ENCODE measurements at places on chromosomes 2 and 18.

- no peak for DNase-seq
Measured at GRCh38 chr2:20614201-20615067, 36.5 kb downstream of the HS1BP3 start.

DNA sequence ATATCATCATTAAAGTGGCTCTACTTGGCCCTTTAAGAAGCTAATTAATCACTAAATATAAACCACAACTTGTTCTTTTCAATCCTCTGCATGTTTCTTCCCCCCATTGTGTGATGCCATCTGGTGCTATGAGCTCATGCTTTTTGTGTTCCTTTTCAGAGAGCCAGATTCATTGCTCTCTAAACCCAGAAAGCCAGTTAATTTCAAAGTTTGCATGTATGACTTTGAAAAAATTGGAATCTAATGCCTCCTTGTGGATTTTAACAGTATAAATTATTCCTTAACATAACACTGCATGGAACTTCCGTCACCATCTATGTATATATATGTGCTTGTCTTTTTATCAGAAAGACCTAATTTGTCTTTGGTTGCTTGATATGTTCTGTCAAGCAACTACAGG lies 31.1 kb downstream of the TMEM178A start:
- DNase-seq = no peak

GRCh38 chr2:134173338-134174016 lies 80.4 kb upstream of the MGAT5 start:
- DNase-seq = no peak

GRCh38 chr2:74747411-74748080 lies 86.4 kb upstream of the HK2 start:
- DNase-seq = no peak

GRCh38 chr2:43131051-43131889 lies 95.1 kb downstream of the ZFP36L2 start:
- DNase-seq = peak; percentile 81

DNA sequence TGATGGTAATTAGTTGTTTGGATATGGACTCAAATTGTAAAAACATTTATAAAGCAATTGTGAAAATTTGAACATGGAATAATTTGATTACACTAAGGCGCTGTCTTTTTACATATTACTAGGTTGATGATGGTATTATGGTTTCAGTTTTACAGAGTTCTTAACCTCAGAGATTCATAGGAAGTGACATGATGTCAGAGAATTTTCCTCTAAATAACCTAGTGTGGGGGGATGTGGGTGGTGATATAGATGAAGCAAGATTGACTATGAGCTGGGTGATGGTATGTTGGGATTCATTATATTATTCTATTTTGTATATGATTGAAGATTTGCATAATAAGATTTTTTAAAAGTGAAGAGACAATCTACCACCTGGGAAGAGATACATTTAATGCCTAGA lies 45.9 kb upstream of the ATP5MC3 start:
- DNase-seq = peak; percentile 7

- no peak for DNase-seq
Measured at GRCh38 chr2:238313991-238314350, 6.3 kb upstream of the TRAF3IP1 start.

DNA sequence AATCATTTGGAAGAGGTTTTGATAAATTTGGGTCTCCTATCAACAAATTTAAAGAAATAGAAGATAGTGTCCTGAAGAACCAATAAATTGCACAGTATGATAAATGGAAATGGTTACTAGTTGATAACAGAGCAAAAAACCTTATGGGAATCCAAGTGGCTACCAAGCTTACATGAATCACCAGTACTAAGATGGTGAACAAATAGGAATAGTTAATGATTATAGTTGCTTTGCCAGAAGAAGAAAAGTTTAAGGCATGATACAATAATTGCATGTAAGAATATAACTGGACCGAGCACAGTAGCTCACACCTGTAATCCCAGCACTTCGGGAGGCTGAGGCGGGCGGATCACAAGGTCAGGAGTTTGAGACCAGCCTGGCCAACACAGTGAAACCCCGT lies 19.6 kb upstream of the INO80D start:
- DNase-seq = no peak

DNA sequence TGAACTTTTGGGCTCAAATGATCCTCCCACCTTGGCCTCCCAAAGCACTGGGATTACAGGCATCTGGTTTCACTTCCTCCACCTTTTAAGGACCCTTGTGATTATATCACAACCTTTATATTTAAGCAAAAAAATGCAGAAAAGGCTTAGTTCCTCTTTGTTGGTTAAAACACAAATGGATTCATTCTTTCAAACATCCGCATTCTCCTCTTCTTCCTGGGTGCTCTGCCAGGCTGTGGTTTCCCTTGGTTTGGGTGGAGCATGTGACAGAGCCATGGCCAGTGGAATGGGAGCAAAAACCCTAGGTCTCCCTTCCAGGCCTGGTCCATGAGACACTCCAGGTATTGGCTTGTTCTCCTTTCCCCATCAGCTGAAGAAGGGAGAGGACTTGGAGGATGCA lies 9.9 kb upstream of the SLC66A3 start:
- no peak for DNase-seq

DNA sequence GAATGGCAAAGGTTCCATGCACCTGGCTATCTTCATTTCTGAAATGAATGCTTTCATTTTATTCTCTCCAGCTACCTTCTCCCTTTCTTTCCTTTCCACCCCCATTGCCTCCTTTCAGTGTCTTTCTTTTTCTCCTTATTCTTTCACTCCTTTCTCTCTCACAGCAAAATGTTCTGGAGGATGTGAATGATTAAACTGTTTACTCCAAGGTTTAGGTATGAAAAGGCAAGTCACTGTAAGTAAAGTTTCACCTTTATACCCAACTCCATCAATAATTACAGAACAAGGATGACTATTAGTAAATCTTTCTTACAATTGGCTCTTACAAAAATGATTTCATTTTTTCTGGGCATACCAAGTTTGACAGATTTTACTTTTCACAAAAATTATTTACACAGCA lies 4.3 kb downstream of the PAX8 start:
- no peak for DNase-seq

DNA sequence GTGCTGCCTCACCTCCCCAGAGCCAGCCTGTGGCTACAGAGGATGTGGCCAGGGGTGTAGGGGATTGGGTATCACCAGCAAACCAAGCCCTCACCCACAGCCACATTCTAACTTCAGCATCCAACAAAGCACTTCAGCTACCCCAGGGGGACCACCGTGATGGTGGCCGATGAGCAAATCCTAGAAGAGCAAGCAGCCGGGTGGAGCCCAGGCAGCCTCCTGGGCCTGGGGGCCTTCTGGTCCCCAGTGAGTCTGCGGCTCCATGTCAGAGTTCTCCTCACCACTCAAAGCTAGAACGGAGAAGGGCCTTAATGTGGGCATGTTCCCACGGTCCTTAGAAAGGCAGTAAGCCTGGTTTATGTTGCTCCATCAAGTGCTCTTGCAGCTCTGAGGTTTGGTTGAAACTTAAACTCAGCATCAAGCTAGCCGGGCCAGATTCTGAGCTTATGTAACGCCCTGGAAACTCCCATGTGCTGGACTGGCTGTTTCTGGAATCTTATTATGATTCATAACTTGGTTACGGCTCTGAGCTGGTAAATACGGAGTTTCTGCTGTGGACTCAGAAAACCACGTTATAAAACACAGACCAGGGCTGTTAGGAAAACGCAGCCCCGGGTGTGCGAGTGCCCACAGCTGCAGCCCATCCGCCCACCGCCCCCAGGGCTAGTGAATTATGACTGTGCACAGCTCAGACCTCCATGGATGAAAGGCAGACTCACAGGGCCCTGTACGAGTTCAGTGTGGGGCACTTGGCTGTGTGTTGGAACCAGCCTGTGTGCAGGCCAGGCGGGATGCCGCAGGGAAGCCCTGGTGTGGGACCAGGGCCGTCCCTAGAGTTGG lies 99.8 kb downstream of the SEPTIN10 start:
- peak; percentile 17 for DNase-seq

- DNase-seq = no peak
Measured at GRCh38 chr2:168357797-168358472, 98.1 kb upstream of the CERS6 start.

DNA sequence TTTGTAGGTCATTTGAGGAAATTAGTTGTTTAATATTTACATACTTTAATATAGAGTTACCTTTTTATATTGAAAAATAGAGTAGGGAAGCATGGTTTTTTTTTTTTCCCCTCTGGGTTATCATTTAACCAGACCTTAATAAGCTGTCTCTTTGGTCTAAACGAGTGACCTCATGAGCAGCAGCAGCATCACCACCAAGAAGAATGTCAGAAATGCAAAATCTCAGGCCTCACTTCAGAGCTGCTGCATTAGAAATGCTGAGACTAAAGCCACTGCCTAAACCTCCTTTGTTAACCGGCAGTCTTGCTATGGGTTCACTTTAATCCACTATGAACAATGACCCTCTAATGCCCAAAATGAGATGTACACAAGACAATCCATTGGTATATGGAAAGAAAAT lies 733.7 kb upstream of the FAM98A start:
- no peak for DNase-seq

DNA sequence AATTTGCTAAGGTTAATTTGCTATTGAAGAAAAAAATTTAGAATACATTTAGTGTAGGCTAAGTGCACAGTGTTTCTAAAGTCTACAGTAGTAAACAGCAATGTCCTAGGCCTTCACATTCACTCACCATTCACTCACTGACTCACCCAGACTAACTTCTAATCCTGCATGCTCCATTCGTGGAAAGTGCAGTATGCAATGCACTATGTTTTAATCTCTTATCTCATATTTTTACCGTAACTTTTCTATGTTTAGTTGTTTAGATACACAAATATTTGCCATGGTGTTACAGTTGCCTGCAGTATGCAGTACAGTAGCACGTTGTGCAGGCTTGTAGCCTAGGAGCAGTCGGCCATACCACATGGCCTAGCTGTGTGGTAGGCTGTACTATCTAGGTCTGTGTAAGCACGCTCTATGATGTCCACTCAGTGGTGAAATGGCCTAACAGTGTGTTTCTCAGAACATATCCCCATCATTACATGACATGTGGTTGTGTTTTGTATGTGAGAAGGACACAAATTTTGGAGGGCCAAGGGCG lies 18.1 kb upstream of the RFX8 start:
- DNase-seq = no peak

DNA sequence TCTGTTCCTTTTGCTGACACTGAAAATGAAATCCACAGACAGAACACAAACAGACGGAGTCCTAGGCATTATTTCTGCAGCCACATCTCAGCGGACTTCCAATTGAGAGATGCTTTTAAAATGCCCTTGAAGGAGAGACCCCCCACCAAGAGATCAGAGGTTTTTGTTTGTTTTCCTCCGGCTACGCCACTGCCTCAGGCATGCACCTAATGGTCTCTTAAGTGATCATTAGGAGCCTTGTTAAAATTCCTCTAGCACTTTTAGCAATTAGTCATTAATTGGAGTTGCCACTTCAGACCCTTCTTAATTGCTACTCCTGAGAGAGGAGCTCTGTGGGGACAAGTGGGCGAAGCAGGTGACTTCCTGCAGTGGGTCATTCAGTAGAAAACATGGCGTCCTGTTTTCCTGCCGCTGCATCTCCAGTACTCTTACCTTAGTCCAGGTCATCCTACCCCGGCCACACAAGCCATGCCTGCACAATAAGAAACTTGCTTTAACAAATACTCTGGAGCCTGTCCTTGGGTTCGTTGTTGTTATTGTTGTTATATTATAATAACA lies 257.7 kb upstream of the CHAC2 start:
- DNase-seq = no peak

DNA sequence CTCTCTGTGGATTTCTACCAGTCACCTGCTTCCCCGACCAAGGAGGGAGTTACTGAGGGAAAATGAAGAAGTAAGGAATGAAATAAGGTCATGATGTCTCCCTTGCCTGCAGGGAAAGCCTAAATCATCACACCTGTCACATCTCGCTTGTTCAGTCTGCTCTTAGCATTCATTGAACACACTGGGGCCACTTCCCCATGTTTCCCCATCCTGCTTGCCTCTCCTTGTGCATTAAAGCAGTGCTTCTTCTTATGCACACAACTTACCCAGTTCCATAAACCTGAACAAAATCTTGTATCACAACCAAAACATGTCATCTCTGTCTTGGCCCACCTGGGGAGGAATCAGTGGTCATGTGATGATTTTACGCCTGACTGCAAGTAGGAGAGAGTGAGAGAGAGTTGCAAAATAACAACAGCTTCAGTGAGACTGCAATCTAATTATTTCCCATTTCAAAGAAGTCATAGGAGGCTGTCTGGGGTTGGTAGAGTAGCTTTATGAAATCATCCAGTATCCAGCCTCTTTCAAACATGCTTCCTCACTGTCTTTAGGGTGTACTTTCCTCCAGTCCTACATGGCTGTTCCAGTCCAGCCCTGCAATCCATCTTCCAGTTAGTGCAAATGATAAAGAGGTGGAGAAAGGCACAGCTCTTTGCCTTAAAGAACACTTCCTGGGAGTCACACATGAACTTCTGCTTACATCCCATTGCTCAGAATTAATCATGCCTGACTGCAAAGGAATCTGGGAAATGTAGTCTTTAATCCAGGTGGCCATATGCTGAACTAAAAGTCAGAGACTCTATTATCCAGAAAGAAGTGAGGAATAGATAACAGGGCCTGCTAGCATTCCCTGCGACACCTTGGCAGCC lies 220.1 kb downstream of the HAUS1 start:
- no peak for DNase-seq

DNA sequence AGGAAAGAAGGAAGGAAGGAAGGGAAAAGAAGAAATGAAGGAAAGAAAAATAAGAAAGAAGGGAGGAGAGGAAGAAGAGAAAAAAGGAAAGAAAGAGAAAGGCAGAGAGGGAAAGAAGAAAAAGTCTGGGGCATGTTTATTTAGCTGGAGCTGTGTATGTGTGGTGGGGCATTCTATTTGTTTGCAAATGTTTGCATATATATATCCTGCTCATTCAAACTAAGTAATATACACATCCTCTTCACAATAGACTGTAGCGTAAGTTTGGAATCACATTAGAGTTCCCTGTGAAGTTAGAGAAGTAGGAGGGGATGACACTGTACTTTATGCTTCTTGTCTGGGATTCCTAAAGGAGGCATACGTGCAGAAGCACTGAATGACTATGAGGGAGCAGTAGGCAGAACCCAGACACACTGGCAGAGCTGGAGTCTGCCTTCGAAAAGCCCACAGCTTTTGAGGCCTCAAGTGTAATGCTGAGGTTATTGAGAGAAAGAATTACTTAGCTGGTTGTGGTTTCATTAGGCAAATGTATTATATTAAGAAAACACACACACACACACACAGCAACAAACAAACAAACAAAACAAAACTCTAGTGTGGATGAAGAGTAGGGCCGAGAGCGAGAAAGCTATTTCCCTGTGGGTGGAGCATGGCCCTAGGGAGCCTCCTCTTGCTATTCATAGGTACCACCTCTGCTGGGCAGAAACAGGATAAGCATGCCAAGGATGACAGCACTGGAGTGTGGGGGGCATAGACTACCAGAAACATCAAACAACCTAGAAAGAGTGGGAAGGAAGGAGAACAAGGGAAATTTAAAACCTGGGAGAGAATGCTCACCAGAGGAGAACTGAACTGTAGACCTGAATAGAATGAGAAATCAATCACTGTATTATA lies 905.1 kb upstream of the NXPH2 start:
- no peak for DNase-seq

- no peak for DNase-seq
Measured at GRCh38 chr2:239830121-239831000, 194.8 kb downstream of the NDUFA10 start.

- no peak for DNase-seq
Measured at GRCh38 chr2:155250800-155251199, 552.3 kb downstream of the KCNJ3 start.
